ENCODE measurements at places on chromosomes 1 and 21. TPM values are rescaled to one million over a fixed set of nuclear protein-coding genes. Genes with fewer than 3 reads are reported as not detected.

The KCTD3 gene
- 53.3 TPM for total RNA-seq

The PTGER3 gene
- 14.8 TPM for total RNA-seq

The CYP4A11 gene
- total RNA-seq: not detected

The FCRLB gene
- 0.49 TPM for total RNA-seq

The OR10J4 gene
- not detected for total RNA-seq

The VWA5B1 gene
- not detected for total RNA-seq

The NBPF9 gene
- total RNA-seq: 19.7 TPM

The ACTN2 gene
- total RNA-seq: 0.65 TPM

All from hair follicle dermal papilla cell (primary cell).